ENCODE measurements at places on chromosomes 7 and 10.

DNA sequence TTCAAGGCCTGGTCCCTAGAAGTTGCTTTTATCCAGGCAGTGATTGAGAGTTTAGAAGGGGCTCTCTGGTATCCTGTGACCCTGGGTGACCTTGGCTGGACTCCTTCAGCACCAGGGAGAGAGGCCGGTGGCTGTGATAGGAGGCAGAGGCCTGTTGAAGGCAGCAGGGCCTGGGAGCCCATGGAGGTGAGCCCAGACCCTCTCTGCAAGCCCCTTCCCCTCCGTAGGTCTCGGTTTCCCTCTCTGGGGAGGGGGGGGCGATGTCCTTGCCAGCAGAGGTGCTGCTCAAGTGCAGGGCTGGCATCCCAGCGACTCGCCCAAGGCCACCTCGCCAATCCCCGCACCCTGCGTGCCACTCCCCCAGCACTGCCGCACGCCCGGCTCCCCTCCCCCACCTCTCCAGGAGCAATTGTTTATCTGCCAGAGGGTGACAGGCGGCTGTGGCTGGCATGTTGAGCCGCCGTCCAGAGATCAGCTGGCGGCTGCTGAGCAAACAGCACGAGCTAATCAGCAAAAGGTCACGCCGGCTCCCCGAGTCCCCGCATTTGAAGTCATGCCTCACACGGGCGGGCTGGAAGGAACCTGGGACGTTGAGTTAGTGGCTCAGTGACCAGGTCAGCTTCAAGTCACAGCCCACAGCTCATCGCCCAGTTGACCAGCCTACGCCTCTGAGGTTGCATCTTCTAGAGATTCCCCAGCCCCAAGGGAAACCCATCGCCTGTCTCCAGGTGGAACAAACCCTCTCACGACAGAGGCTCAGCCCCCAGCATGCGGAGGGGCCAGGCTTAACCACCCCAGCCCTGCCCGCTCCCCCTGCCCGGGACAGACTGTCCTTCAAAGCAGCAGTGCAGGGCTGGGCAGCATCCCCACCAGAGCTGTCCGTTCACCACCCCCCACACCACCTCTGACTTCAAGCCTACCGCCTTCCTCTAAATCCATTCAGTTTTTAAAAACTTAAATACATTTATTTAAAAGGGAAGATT is 43.7 kb downstream of the ELFN1 start:
- DNase-seq = peak; percentile 92

DNA sequence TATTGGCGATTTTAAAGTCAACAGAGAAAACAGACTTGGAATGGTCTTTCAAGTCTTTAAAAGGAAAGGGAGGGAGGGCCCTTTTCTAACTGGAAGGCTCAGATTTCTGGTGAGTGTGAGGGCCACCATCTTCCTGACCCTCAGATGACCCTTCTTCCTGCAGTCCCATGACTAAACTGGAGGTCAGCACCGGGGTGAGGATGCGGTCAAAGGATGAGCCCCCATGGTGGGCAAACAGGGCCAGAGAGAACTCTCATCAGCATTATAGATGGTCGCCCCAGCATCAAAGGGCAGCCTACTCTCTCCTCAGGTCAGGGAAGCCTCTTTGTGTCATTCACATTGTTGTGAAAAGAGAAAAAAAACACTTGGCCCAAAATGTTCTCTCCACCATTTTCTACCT is 219.2 kb downstream of the LRMDA start:
- DNase-seq = no peak

DNA sequence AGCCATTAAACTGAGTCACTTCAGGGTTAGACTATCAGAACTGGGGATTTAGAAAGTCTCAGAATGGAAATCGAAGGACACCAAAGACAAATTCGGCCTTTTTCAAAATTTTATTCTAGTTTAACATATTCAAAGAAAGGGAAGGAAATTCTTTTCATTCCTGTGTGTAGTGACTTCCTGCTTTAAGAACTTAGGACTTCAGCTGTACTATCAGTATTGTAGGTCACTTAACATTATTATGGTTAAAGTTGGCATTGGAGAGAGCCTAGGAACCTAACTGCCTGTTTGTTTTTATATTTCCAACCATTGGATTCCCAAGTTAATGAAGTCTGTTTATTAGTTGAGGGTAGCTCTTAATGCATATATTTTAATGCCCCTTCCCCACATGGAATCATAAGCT is 63.7 kb downstream of the PTEN start:
- no peak for DNase-seq

DNA sequence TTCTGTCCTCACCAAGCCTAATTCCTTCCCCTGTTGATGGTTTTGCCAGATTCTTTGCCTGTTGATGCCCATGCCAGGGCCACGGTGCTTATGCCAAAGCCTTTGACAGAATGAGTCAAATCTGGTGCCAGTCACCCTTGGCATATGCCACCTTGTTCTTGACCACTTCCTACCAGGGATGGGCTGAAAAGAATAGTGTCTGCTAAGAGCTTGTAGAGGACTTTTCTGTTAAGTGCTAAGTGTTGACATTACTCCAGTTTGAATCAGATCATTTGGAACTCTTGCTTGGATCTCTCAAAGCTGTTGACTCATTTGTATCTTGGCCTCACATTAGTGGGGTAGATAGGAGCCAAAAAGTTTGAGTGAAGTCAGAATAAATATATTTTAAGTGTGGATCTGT is 661.2 kb downstream of the AUTS2 start:
- DNase-seq = no peak

- peak; percentile 32 for DNase-seq
Observed at GRCh38 chr10:84522612-84523462, 194.4 kb downstream of the CCSER2 start.

GRCh38 chr7:5495581-5496375 is 72.1 kb upstream of the TNRC18 start:
- no peak for DNase-seq

Measured in NCI-H1417 (cell line).